Stimulated activated CD4-positive, alpha-beta T cell treated with anti-CD3 and anti-CD28 coated beads, Interleukin-15, amount 100 ng/mL, for 48 hours (primary cell): ENCODE measurements at places on chromosomes 2 and 18.
A peak's percentile ranks its signal among the peaks of the same experiment; 100 is the strongest.

GRCh38 chr2:61660511-61661388, 122.6 kb upstream of the XPO1 start:
- DNase-seq: no peak

DNA sequence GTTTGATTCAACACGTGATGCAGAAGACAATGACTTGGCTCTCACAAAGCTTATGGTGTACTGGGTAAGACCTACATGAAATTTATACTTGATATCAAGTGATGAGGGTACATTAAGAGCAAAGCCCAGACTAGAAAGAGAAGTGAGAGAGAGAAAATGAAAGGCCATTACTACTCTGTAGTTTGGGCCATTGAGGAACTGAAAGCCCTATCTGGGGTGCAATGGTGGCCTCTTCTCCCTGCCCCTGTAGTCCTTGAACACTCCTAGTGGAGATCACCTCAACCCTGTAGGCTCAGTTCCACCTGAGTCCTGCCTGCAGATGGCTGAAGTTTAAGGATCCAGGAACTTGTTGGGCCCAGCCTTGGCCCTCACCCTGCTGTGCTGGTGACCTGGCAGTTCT, 569.8 kb upstream of the MEX3C start:
- DNase-seq: no peak

- no peak for DNase-seq
Measured at GRCh38 chr2:81598453-81598852, 1293.9 kb upstream of the LRRTM1 start.

GRCh38 chr2:100877555-100877954, 57.6 kb downstream of the NPAS2 start:
- DNase-seq: no peak

- no peak for DNase-seq
Measured at GRCh38 chr2:123540291-123540690, 484.8 kb upstream of the CNTNAP5 start.

- no peak for DNase-seq
Measured at GRCh38 chr18:48533340-48534070, 5.3 kb upstream of the CTIF start.

- DNase-seq: no peak
Measured at GRCh38 chr18:63106727-63107126, 212.8 kb downstream of the BCL2 start.

- DNase-seq: no peak
Measured at GRCh38 chr18:37714691-37715090, 149.1 kb upstream of the CELF4 start.

- no peak for DNase-seq
Measured at GRCh38 chr2:158458617-158458920, 1.8 kb downstream of the PKP4 start.

DNA sequence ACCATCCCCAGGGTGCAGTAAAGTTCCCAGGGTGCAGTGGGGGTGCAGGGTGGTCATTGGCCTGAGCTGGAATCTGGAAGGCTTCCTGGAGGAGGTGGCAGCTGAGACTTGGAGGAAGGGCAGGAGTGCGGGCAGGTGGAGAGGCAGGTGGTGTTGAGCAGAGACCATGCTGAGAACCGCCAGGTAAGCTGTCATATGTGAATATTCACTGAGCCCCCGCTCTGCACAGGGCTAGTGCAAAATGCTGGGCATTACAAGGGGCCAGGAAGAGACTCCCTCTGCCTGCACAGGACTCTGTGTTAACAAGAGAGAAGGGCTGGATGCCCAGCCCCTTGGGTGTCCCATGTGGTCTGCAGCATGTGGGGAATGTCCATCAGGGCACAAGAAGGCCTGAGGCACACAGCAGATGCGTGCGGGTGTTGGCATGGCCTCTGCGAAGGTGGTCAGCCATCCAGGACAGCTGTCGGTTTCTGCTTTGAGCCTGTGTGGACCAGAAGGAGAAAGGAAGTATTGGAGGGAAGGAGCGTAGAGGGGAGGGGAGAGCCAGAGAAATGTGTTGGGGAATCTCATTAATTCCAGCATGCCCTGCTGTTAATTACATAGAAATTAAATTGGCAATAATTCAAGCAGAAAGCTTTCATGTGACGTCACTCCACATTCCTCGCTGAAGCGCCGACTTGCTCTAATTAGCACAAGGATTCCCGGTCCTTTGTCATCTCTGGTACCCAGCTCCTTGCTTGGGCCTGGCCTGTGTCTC, 62.8 kb upstream of the OTOS start:
- no peak for DNase-seq

- no peak for DNase-seq
Measured at GRCh38 chr2:43265001-43265400, 38.6 kb upstream of the ZFP36L2 start.

DNA sequence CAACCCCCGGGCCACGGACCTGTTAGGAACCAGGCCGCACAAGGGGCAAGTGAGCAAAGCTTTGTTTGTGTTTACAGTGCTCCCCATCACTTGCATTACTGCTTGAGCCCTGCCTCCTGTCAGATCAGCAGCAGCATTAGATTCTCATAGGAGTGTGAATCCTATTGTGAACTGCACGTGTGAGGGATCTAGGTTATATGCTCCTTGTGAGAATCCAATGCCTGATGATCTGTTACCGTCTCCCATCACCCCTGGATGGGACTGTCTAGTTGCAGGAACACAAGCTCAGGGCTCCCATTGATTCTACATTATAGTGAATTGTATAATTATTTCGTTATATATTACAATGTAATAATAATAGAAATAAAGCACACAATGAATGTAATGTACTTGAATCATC, 125.6 kb downstream of the FMNL2 start:
- no peak for DNase-seq

GRCh38 chr2:181673173-181673572, 7.1 kb downstream of the NEUROD1 start:
- DNase-seq: no peak

GRCh38 chr2:78992451-78992806, 33.1 kb upstream of the REG3G start:
- no peak for DNase-seq

DNA sequence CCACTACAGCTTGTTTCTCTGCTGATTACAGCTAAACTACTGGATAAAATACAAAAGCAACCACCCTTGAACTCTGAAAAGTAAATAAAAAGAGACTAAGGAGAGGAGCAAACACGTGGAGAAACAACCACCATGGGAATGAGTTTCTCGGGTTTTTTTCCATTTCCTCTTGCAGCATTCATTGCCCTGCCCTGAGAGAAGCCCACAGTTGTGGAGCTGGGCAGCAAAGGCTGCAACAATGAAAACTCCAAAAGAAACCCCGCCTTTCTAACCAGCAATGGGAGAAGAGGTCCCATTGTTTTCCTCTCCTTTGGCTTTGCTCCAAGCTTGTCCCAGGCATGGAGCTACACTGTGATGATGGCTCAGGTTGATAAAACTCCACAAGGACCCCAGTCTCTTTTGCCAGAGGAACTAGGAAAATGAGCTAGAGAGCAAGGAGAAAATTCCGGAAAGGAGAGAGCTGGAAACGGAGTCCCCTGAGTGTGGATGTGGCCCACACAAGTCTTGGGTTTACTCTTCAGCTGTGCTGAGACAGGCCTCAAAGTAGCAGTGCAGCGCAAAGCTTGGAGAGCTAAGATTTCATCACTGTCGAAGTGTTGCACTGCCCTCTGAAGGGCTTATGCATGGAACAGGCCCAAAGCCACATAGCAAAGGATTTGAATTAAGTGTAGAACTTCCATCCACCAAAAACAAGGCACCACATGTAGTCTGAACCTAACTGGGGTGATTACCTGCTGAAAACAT, 20.9 kb downstream of the NAPG start:
- no peak for DNase-seq

GRCh38 chr18:8283891-8284585, 325.2 kb upstream of the RAB12 start:
- no peak for DNase-seq

- no peak for DNase-seq
Measured at GRCh38 chr2:102792568-102793208, 30.9 kb downstream of the TMEM182 start.

DNA sequence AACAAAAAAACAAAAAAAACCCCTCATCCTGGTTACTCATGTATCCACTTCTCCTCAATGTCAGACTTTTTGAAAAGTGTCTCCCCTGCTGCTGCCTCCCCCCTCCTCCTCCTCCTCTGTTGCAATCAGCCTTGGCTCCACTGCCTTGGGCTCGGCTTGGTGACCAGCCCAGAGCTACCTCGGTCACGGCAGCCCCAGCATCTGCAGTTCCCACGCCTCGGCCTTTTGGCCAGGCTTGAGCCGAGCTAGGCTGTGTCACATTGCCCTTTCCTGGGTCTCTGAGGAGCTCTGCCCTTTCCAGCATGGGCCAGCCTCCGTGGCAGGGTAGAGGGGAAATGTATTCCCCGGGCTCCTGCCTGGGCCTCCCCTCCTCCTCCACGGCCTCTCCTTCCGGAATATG, 22.7 kb upstream of the INHBB start:
- no peak for DNase-seq

- no peak for DNase-seq
Measured at GRCh38 chr18:7577706-7578105, 10.6 kb downstream of the PTPRM start.

DNA sequence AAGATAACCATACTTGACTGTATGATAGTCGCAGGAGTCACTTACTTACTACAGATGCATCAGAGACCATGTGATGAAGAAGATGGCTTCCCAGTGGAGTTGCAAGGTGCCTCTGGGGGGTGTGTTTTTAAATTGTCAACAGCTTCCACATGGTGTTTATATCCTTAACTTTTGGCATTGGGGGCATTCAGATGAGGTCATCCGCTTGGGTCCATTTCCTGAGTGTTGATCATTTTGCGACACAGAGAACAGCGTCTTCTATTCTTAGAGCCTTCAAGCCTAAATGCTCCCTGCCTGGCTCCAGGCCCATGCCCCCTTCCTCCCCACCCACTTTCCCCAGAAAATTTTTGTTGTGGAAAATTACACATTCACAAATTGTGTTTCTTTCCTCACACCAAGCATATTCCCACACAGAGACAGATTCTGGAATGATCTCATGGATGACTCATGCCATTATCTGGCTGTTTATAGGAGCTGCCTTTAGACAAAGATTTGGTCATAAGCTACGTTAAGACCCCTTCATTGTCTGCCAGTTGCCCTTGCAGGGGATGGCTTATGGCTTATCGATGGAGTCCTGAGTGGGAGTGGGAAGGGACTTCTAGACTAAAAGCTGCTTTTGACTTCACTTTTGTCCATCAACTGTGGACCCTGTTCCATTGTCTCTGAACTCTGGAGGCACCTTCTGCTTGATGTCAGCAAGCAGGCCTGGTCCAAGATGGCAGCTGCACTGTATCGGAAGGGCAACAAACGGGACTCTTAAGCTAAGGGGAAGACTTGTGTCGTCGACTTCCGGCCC, 91.8 kb downstream of the CABLES1 start:
- DNase-seq: no peak

GRCh38 chr2:140639628-140640027, 1491.2 kb downstream of the LRP1B start:
- no peak for DNase-seq

DNA sequence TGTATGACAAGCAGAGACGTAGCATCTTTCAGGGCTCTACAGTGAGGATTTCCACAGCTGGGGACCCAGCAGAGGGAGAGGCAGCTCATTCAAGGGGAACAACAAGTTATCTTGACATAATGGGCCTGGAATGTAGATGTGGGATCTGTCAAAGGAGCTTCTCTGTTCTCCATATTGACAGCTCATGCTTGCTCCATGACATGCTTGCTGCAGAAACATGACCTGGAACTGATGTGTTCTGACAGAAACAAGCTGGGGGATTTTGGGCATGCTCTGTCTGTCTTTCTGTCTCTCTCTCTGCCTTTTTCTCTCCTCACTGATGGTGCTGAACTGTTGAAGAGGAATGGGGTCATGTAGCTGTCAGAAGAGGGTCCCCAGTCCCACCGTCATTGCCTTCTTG, 79.6 kb downstream of the MMADHC start:
- no peak for DNase-seq

GRCh38 chr2:120026890-120027289, 14.0 kb downstream of the EPB41L5 start:
- DNase-seq: no peak

DNA sequence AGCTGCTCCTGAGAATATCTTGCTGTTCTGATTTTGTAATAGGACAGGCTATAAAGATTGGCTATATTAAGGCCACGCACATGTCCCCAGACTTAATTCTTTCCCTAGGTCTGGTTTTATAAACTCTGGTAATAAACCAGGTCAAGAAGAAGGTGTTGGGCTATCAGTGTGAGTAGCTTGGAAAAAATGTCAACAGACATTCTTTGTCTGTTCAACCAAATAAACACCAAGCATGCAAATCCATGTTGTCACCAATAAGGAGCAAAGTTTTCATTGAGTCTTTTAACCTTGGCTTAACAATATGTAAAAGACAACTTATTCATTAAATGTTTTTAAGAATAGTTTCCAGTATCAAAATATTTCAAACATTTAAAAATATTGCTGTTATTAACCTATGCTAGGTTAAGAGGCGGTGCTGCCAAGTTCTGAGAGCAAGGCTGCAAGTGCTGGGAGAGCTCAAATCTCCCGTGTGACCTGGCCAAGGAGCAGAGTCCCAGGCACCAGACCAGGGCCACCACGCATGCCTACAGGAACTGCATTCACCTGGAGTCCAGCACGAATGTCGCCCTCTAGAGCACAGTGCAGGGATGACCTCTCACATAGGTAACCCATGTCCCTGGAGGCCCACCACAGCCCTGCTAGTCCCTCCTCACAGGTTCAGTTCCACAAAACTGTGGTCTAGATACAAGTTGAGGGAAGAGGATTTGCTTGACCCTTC, 120.5 kb upstream of the POU3F3 start:
- no peak for DNase-seq

DNA sequence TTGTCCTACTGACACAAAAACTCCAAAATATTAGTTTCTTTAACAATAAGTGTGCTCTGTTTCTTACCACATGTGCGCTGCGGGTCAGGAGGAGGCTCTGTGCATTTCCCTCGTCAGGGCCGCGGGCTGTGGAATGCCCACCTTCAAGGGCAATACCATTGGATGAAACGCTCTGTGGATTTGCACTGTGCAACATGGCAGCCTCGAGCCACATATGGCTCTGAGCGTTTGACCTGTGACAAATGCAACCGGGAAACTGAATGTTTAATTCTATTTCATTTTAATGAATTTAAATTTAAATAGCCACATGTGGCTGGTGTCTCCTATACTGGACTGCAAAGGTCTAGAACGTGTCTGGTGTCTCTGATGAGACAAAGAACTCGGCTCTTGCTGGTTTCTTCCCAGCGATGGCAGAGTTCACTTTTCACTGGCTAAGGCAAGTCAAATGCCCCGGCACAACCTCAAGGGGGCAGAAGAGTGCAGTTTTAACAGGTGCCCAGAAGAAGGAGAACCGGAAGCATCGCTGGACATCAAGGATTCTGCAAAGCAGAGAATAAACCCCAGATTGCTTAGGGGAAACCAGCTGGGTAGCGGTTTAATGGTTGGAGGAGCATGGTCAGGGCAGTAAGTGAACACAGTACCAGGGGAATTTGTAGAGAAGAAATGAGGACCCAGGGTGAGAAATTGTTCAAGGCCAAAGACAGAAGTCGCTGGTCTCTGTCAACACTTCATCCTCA, 37.0 kb upstream of the TMEM18 start:
- DNase-seq: peak; percentile 30

GRCh38 chr2:65662654-65663432, 230.4 kb upstream of the SPRED2 start:
- no peak for DNase-seq

- no peak for DNase-seq
Measured at GRCh38 chr2:29207352-29208148, 92.3 kb downstream of the CLIP4 start.
